ENCODE measurements at places on chromosomes 2 and 18.

DNA sequence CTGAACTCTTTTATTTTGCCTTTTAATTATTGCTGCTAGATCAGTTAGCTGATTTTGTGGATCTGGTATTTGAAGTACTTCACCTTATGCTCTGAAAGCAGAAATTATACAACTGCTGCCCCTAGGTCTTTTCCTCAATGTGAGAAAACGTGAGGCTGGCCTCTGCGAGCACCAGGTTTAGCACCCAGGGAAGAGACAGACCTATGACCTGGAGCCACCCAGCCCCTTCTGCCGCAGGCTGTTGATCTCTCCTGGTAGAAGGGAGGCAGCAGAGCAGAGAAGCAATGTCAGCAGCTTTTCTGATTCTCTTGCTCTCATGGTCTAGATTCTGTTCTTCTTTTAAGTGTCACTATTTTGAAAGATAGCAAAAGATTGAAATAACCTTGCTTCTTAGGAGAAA is 19.9 kb downstream of the TRAPPC12 start:
- DNase-seq, result no peak
- H3K36me3 ChIP-seq, result peaks cover 27% of the 10 kb centered on the region
- H3K27me3 ChIP-seq, result no peaks in the 10 kb centered on the region
- no peak overlapping the region for H3K4me3 ChIP-seq
- H3K27ac ChIP-seq, result no peak overlapping the region

DNA sequence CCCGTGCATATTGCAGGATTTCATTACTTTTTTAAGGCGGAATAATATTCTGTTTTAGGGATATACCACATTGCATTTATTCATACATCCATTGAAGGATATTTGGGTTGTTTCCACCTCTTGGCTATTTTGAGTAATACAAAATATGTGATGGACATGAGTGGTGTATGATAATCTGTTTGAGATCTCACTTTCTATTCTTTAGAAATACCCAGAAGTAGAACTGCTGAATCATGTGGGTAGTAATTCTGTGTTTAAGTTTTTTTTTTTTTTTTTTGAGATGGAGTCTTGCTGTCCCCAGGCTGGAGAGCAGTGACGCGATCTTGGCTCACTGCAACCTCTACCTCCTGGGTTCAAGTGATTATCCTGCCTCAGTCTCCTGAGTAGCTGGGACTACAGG is 201.4 kb downstream of the NYAP2 start:
- H3K27me3 ChIP-seq, result no peaks in the 10 kb centered on the region
- H3K4me3 ChIP-seq, result no peak overlapping the region
- H3K4me1 ChIP-seq, result no peaks in the 10 kb centered on the region
- no peaks in the 10 kb centered on the region for H3K36me3 ChIP-seq

DNA sequence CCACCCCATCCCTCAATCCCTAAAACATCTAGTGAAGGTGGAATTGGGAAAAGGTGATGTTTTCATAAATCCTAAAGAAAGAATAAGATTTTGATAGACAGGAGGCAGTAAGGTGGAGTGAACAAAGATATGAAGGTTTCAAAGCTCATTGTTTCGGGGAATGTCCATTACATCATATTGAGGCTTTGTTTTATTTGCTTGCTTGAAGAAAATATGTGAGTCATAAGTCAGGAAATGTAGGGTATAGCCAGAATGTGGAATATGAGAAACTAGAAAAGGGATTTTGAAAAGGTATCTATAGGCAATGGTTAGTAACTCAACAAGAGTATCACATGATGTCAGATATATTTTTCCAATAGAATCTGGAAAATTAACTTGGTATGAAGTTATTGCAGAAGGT is 1178.5 kb upstream of the ACVR2A start:
- H3K4me3 ChIP-seq, result no peak overlapping the region
- no peaks in the 10 kb centered on the region for H3K27me3 ChIP-seq
- no peaks in the 10 kb centered on the region for H3K36me3 ChIP-seq
- H3K4me1 ChIP-seq, result no peaks in the 10 kb centered on the region
- no peak for DNase-seq

DNA sequence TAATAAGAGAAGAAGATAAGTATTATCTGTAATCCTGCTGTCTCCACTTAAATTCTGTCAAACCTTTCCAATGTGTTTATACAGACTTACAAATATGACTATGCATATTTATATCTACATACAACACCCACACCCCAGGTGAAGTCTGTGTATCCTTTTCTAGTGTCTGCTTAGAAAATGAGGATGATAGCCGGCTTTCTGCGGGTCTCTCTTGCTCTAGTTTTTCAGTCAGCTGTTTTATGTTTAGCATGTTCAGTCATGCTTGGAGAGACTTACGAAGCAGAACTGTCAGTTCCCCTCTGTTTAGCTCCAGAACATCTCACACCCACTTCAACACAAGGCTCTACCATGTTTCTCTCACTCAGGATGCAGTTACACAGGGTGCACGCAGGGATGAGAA is 137.3 kb upstream of the NFATC1 start:
- no peak overlapping the region for H3K27ac ChIP-seq
- peaks cover 29% of the 10 kb centered on the region for H3K36me3 ChIP-seq
- no peaks in the 10 kb centered on the region for H3K27me3 ChIP-seq
- no peak for DNase-seq
- H3K4me3 ChIP-seq, result no peak overlapping the region

GRCh38 chr2:106560773-106561172 is 73.6 kb downstream of the CD8B2 start:
- H3K4me3 ChIP-seq, result no peak overlapping the region
- H3K27me3 ChIP-seq, result no peaks in the 10 kb centered on the region
- H3K36me3 ChIP-seq, result no peaks in the 10 kb centered on the region
- no peak overlapping the region for H3K27ac ChIP-seq
- no peak for DNase-seq
- H3K4me1 ChIP-seq, result peaks cover 4% of the 10 kb centered on the region

- no peak overlapping the region for H3K4me3 ChIP-seq
- H3K4me1 ChIP-seq, result no peaks in the 10 kb centered on the region
- peaks cover 31% of the 10 kb centered on the region for H3K27me3 ChIP-seq
- DNase-seq, result no peak
- H3K36me3 ChIP-seq, result no peaks in the 10 kb centered on the region
These were observed 291.2 kb downstream of the MYT1L start for GRCh38 chr2:2039826-2040225.

- H3K4me1 ChIP-seq, result peaks cover 74% of the 10 kb centered on the region
- no peaks in the 10 kb centered on the region for H3K27me3 ChIP-seq
- peak overlapping the region; percentile 0 for H3K4me3 ChIP-seq
- peaks cover 10% of the 10 kb centered on the region for H3K36me3 ChIP-seq
- peak overlapping the region; percentile 73 for H3K27ac ChIP-seq
These were observed 123.1 kb upstream of the CAB39 start for GRCh38 chr2:230589497-230590015.

DNA sequence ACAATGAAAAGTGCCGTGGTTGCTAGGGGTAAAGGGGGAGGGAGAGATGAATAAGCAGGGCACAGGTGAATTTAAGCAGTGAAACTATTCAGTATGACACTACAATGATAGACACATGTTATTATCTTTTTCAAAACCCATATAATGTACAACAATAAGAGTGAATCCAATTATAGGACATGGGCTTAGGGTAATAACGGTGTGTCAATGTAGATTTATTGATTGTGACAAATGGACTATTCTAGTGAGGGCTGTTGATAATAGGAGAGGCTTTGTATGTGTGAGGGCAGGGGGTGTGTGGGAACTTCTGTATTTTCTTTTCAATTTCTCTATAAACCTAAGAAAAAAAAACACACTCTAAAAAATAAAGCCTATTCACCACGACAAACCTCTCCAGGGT is 223.8 kb downstream of the RIT2 start:
- DNase-seq, result no peak
- H3K36me3 ChIP-seq, result no peaks in the 10 kb centered on the region
- no peak overlapping the region for H3K27ac ChIP-seq
- H3K4me3 ChIP-seq, result no peak overlapping the region
- H3K27me3 ChIP-seq, result no peaks in the 10 kb centered on the region
- H3K4me1 ChIP-seq, result no peaks in the 10 kb centered on the region

GRCh38 chr2:202178346-202178958 is 59.9 kb downstream of the SUMO1 start:
- peak; percentile 50 for DNase-seq
- H3K27me3 ChIP-seq, result peaks cover 5% of the 10 kb centered on the region
- no peak overlapping the region for H3K4me3 ChIP-seq
- H3K36me3 ChIP-seq, result no peaks in the 10 kb centered on the region

DNA sequence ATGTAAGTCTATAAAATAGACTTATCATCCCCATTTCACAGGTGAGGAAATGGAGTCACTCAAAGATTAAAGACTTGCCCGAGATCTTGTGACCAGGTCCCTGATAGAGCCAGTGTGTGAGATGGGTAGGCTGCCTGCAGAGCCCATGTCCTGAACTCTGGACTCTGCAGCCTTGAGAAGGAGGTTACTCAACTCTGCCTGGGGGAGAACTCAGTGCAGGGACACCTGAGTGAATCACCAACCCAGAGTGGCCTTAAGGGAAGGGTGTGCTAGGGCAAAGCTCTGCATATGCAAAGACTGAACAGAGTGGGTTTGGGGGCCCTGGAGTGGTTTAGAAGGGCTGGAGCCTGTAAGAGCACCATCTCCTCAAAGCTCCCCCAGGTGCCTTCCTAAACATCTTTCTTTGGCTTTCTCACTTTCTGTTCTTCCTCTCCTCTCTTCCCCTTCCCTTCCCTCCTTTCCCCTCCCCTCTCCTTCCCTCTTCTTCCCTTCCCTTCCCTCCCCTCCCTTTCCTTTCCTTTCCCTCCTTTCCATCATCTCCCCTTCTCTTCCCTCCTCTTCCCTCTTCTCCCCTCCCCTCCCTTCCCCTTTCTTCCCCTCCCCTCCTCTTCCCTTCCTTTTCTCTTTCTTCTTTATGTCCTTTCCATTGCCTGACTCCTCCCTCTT is 67.6 kb downstream of the CELF4 start:
- H3K27ac ChIP-seq, result no peak overlapping the region
- H3K4me3 ChIP-seq, result no peak overlapping the region
- DNase-seq, result no peak
- H3K27me3 ChIP-seq, result peaks cover 17% of the 10 kb centered on the region
- no peaks in the 10 kb centered on the region for H3K36me3 ChIP-seq

DNA sequence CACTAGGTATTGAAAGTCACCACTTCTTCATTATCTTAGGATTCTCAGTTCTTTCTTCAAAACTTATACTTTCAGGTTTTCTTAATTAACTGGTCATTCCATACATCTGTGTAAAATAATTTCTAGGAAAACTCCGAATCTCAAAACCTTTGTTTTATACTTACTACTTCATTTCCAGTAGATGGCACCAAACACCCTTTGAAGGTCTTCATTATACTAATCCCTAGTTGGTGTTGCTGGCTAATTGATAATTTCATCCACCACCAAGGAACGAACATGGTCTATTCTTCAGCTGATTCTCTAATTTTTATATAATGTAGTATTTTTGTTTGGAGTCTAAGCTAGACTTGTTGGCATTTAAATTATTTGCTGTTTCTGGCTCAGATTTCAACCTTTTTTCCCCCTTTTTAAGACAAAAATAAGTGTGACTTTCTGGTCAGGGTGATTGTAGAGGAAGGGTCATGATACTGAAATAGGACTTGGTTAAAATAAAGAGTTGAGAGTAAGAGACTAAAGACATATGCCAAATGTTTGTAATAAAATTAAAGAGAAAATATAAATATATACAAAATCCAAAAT is 2.8 kb upstream of the MXD1 start:
- no peaks in the 10 kb centered on the region for H3K27me3 ChIP-seq
- H3K36me3 ChIP-seq, result no peaks in the 10 kb centered on the region
- H3K4me3 ChIP-seq, result no peak overlapping the region
- DNase-seq, result peak; percentile 55
- peaks cover 25% of the 10 kb centered on the region for H3K4me1 ChIP-seq
